Fibroblast of lung (primary cell): ENCODE measurements at places on chromosomes 13 and 19. TPM values are rescaled to one million over a fixed set of nuclear protein-coding genes. Genes with fewer than 3 reads are reported as not detected.

- peak; percentile 53 for DNase-seq
These were observed 15.0 kb downstream of the NUFIP1 start for GRCh38 chr13:44974056-44974793.

- DNase-seq, result peak; percentile 52
These were observed 40.3 kb downstream of the RCBTB2 start for GRCh38 chr13:48492470-48493065.

DNA sequence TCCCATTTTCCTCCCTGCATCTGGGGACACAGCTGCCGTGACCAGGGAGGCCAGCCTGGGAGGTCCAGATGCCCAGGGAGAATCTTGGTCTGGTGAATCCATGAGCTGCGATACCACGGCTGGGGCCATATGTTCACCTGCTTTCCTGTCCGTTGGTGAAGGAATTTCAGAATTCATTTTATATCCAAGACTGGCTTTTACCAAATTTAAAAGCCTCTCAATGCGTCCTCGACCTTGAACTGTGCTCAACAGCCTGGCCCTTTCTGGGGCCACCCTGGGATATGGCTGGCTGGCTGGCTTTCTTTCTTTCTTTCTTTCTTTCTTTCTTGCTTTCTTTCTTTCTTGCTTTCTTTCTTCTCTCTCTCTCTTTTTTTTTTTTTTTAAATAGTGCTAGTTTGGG, 22.2 kb upstream of the GDF15 start:
- DNase-seq, result no peak

GRCh38 chr19:29658221-29658991, 6.9 kb upstream of the PLEKHF1 start:
- no peak for DNase-seq

The KL gene
- polyA plus RNA-seq, result 0.03 TPM in 1 of 2 replicates, not detected in the other

GRCh38 chr19:5695649-5696195, 5.6 kb downstream of the RPL36 start:
- no peak for DNase-seq

The LHB gene
- 0.17 TPM in 1 of 2 replicates, not detected in the other for polyA plus RNA-seq

DNA sequence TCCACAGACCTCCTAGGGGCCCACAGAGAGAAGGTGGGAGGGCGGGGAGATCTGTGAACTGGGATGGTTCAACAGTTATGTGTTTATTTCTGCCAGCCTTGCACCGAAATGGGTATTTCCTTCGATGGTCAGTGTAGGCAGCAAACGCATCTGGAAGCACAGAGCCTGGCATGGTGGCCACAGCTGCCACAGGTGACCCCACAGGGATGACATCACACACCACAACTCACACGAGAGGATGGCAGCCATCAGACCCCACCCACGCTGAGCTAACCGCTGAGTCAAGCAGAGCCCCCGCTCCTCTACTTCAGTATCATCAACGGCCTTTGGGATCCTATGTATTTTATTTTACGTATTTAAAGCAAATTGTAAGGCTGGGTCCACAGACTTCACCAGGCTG, 37.4 kb downstream of the NAXD start:
- no peak for DNase-seq

The KLF1 gene
- not detected in 2 replicates for polyA plus RNA-seq

The OR7A5 gene
- polyA plus RNA-seq, result not detected in 2 replicates

DNA sequence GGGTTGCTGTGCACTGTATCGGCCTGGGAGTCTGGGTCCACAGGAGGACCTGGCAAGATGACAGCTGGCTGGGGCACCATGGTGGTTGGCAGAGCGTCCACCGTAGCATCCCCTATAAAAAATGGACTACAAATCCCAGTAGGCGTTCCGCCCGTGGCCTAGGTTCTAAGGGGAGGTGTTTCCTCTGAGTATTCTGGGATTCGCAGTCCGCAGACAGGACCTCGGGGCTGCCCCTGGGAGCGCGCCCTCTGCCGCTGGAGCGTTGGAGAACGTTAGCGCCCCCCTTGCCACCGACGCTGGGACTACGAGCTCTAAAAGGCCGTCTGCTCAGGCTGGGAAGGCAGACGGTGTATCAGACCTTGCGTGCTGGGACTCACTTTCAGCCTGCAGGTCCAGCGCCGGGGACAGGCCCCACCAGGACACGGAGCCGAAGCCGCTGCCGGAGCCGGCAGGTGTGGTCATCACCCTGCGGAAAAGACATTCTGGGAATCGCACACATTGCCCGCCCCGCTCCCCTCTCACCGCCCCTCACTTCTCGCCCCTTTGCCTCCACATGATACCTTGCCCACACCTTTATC, 372 bp downstream of the DNAAF3 start:
- DNase-seq, result peak; percentile 78

DNA sequence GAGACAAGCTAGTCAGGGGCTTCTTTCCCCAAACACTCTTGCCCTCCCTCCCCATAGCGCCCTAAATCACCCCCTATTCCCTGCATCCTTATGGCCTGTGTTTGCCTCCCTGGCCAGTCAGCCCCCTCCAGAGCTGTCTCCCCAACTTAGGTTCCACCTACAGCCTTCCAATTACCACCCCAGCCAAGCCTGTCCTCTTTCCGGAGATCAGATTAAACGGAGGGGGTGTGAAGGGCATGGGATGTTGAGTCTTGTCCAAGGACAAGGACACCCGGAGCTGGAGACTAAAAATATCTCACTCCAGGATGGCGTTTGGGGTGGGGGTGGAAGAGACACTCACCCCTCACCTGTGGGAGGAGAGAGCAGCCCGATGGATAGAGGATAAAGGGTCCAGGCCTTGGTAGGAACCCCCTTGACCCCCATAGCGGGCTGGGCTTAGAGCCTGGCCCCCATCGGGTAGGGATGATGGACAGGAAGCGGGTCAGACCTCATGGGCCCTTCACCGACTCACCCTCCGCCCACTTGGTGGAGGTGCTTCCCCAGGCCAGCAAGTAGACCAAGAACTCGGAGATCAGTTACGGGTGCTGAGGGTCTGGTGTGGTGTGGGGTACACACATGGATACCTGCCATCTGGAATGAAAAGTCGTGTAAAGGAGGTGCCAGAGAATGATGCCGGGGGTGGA, 6.0 kb downstream of the ZNF865 start:
- no peak for DNase-seq

GRCh38 chr13:20414546-20415305, 110.9 kb downstream of the CRYL1 start:
- DNase-seq, result no peak

GRCh38 chr13:43981091-43981490, 101.4 kb downstream of the LACC1 start:
- no peak for DNase-seq

DNA sequence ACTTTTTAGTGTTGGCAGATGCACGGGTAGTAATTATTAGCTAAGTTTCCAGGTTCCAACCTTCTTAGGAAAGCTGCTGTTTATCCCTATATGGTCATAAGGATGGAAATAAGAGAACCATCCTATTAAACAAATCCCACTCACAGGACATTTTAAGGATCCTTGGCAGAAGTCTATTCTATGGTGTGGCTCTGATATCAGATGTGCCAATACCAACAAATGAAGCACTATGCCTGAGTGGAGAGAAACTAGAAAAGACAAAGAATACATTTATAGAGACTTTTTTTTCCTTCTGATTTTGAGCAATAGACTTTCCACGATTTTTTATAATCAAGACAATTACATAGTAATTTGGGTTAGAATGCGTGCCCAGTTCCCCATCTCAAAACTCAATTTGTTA, 12.6 kb downstream of the PCDH17 start:
- DNase-seq, result no peak

DNA sequence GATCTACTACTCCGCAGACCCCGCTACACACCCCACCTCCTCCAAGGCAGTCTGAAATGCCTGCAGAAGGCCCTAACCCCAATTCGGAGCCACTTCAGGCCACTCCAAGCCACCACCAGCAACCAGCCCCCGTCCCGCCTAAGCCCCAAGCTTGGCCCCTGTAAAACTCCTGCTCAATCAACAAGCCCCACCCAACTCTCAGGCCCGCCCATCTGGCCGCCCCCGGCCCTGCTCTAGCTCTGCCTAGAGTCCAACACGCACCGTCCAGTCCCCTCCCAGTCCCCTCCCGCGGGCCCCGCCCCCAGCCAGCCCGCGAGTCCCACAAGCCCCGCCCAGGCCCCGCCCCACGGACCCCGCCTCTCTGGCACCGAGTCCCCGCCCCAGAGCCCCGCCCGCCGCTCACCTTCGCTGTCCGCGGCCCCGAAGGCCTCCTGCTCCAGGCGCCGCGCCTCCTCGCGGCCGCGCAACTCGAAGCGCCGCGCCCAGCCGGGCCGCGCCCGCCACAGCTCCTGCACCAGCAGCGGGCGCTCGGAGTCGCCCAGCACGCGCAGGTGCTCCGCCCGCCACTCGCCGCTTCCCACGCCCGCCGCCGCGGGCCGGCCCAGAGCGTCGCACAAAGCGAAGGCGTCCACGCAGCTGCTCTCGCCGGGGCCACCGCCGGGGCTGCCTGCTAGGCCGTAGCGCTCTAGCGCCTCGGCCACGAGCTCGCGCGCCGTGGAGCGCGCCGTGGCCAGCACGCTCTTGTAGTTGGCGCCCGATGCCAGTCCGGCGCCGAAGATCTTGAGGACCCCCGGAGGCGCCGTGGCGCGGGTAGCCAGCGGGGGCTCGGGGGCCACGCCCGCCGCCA, 1.6 kb downstream of the RASIP1 start:
- DNase-seq, result peak; percentile 63

DNA sequence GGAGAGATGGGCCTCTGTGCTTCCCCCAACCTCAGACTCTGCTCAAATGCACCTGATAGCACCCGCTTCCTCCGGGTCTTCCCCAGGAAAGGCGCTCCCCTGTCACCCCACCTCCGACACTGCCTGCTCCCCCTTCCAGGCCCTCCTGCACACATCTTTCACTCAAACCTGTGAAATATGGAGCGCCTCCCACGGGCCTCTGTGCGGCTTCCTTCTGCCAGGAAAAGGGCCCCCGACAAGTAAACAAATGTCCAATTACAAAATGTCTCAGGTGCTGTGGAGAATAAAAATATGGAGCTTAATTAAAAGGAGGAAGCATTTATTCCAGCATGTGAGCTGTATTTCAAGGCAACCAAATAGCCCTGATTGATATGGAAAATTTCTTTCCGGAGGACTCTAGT, 15.6 kb upstream of the CCNE1 start:
- no peak for DNase-seq

GRCh38 chr19:12465211-12465610, 19.4 kb downstream of the ZNF709 start:
- peak; percentile 2 for DNase-seq

- no peak for DNase-seq
These were observed 97.5 kb downstream of the FOXO1 start for GRCh38 chr13:40569024-40569350.

DNA sequence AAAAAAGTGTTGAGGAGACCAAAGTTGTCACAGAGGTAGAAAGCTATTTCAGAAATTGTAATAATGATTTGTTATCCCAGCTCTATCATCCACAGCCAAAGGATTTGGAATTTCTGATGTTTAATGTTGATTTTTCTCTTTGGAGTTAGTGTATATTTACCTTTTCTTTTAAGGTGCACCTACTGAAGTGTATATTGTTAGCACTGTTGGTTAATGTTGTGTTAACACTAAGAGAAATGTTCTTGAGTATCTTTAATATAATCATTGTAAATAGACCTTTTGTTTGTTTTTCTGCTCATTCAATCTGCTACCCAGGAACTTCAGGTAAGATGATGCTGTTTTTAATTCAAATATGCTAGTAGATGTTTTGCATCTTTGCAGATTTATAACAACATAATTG, 57.5 kb downstream of the ZAR1L start:
- no peak for DNase-seq

GRCh38 chr13:37457612-37458011, 141.0 kb downstream of the POSTN start:
- no peak for DNase-seq

The TNFSF11 gene
- polyA plus RNA-seq, result not detected in 2 replicates

DNA sequence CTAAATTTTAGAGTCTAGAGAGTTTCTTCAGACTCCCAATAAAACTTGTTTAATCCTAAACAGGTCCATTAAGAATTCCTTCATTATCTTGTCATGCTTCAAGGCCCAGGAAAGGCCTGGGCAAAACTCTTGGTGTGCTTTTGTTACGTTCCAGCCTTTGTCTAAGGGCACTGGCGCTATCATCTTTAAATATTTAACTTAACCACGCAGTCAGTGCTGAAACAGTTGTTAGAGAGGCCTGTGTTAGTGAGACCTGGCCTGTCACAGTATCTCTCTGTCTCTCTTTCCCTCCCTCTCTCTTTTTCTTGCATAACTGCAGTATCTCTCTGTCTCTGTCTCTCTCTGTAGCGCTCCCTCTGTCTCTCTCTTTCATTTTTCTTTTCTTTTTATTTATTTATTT, 8.2 kb upstream of the OR1M1 start:
- DNase-seq, result no peak

The GRK1 gene
- polyA plus RNA-seq, result not detected in 2 replicates

The TUBA3C gene
- not detected in 2 replicates for polyA plus RNA-seq

DNA sequence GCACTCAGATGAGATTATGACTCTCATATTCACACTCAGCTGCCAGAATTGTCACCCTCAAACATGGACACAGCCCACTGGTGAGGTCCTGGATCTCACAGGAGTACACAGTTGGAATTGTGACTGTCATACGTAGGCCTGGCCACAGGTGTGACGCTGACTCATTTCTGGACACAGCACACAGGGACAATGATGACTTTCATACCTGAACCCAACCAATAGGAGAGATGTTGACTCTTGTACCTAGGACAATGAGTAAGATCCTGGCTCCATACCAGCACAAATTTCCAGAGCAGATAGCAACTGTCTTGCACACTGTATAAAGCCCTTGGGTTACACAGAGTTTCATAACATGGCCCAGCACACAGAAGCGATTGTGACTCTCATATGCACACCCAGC, 46.4 kb downstream of the ZNF85 start:
- DNase-seq, result no peak

GRCh38 chr19:38387550-38388348, at the start of gene GGN:
TSS of gene GGN (minus strand) at chr19:38388034. CDS start at chr19:38387261, 773 bp downstream.
- peak; percentile 91 for DNase-seq

The BRME1 gene
- polyA plus RNA-seq, result 0.23 and 0.29 TPM in 2 replicates

GRCh38 chr13:39818953-39819352, 163.5 kb downstream of the COG6 start:
- DNase-seq, result peak; percentile 41

The KIR3DL1 gene
- polyA plus RNA-seq, result not detected in 2 replicates

- no peak for DNase-seq
These were observed 766.1 kb upstream of the GPC6 start for GRCh38 chr13:92460479-92460878.

DNA sequence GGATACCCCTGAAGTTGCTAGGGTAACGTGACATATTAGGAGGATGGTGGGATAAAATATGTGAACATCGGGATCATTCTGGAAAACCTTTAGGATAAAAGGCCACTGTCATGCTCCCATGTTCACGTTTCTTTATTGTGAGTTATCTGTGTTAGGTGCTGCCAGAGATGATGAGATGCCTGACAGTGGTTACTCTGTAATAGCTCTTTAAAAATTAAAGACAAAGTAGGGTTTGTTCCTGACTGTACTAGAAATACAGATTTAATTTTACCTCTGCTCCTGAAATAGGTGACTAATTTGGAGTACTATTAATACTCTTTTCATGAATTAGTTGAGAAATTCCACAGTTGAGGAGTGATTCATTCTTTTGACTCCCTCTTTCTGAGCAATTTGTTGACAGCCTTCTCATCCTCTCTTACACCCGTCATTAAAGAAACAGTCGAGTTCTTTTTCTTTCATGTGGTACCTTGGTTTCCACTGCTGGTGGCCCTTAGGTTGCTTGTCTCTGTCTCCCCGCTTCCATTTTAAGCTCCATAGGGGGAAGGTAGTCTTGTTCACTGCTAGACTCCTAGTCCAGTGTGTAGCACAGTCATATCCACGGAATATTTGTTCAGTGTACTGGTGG, 28.4 kb downstream of the SAE1 start:
- peak; percentile 78 for DNase-seq

The ZNF607 gene
- 1.9 and 2.5 TPM in 2 replicates for polyA plus RNA-seq

GRCh38 chr19:55373993-55374757, 2.5 kb upstream of the TMEM190 start:
- DNase-seq, result peak; percentile 35

GRCh38 chr13:20019043-20019442, 60.5 kb downstream of the ZMYM2 start:
- no peak for DNase-seq
